ENCODE measurements at places on chromosomes 2 and 18.

DNA sequence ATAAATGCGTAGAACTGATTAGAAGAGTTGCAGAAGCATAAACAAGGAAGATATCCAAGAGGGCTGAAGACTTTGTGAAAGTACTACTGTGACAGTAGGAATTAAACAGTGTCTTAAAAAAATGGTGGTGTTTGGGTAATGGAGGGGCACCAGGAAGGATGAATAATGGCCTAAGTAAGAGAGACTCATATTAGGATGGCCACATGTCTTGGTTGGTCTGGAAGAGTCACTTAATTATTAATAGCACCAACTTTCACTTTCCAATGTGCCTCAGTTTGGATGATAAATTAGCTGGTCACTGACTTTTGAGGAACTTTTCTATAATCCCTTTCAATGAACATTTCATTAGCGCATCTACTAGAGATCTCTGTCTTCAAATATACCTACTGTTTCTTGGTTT is 372.2 kb downstream of the NYAP2 start:
- DNase-seq: no peak

GRCh38 chr2:29775937-29776336 is 145.4 kb downstream of the ALK start:
- no peak for DNase-seq

GRCh38 chr18:37272226-37272625 is 293.4 kb downstream of the CELF4 start:
- DNase-seq: no peak

DNA sequence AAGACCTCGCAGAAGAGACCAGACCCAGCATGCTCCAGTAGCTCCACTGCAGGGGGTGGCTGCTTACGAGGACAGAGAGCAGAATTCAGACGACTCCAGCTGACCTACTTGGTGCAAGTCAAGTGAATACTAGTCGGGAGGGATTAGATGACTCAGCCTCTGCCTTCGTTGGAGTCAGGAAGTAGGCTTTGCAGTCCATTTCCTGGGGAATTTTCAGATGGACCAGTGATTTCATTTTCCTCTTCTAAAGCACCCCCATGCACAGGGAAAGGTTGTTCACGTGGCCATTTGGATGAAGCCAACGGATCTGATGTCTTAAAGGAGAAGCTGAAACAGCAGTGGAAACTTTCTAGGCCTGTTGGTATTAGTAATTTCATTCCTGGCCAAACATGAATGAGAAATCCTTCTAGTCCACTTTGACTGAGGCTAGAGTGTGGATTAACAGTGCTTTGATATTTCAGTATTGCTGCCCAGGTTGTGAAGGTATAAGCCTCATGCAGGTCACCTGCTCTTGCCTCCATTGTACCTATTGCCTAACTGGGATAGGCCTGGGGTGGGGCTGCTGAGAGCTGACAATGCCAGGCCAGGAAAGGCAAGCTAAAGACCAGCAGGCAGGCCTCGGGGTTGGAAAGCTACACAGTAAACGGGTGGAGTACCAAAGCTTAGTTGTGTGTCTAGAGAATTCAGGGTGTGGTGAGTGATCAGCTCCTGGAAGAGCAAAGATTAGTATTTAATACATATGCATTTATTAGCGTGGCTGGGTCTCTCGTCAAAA is 117.6 kb upstream of the FOSL2 start:
- DNase-seq: no peak

DNA sequence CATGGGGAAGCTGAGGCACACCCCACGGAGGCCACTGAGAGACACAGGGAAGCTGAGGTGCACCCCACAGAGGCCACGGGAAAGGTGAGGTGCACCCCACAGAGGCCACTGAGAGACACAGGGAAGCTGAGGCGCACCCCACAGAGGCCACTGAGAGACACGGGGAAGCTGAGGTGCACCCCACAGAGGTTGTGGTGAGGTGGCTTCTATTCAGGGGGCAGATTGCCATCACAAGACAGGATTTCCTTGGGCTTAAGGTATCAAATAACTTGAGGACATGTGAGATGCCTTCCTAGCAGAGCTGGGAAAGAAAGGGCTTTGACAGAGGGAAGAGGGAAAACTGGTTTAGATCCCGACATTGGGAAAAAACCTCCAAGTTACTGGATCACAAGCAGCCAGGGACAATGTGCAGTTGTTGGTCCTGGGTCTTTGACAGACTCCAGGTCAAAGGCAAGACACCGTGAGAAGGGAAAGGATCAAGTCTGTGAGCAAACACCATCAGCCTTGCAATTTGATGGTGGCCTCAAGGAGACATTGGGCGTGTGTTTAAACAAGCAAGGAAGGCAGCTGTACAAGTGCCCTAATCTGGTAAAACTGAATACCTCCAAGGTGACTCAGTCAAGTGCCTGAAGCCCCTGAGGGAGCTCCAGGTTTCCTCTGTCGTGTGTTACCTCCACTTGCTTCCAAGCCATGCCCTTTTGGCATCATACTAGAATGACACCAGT is 133.2 kb upstream of the EPAS1 start:
- DNase-seq: no peak

Data from NCI-H748 treated with DMSO at 0.1 percent for 48 hours (cell line).